ENCODE measurements at places on chromosomes 5 and 9.
A peak's percentile ranks its signal among the peaks of the same experiment; 100 is the strongest.

DNA sequence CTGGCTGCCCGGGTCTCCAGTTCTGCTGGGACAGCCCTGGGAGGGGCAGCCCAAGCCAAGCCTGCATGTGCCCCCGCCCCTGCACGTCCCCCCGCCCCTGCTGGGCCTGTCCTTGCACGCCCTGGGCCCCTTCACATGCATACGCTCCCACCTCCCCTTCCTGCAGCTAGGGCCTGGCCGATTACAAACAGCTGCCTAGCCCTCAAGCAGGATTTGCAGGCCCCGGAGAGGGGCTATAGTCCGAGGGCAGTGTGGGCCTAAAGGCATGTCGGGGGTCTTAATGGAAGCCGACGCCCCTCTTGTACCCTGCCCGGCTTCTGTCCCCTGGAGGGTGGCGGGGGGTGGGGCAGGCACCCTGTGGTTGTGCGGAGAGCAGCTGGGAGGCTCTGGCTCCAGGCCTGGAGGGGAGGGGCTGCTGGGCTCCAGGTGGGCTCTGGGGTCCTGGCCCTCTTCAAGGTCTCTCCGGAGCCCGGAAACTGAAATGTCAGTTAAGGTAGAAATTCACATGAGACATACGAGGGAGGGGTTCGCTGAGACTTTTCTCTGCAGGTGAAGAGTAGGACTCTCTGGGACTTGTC is 16.9 kb downstream of the COL5A1 start:
- DNase-seq = no peak

GRCh38 chr5:6615034-6615815 is 17.6 kb downstream of the NSUN2 start:
- no peak for DNase-seq

DNA sequence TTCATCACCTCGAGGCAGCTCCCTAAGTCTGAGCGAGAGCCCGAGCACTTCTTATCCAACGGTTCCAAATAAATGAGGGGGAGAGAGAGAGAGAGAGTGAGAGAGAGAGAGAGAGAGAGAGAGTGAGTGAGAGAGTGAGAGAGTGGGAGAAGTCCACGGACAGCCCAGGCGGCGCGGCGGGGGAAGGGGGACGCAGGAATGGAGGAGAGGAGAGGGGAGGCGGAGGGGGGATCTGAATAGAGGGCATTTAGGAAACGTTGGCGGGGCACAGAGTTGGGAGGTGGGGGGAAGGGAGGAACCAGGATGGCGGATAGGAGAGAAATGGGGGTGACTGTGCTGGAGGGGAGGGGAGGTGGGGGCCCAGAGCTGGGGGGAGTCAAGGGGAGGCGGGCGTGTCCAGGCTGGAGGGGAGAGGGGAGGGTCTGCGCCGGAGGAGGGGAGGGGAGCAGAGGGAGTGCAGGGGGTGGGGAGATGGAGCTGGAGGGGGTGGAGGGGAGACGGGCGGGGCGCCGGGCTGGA is 398 bp upstream of the BASP1 start:
- no peak for DNase-seq

- DNase-seq = no peak
Observed at GRCh38 chr5:179614745-179615144, 8.7 kb downstream of the HNRNPH1 start.

GRCh38 chr9:76725885-76726284 is 38.4 kb upstream of the PCA3 start:
- DNase-seq = no peak

GRCh38 chr9:130665029-130665430 is 636 bp downstream of the PRDM12 start:
- DNase-seq = no peak

- peak; percentile 48 for DNase-seq
Observed at GRCh38 chr5:140357726-140358093, 2.3 kb upstream of the SLC4A9 start.

GRCh38 chr9:136171801-136172411 is 33.0 kb downstream of the LHX3 start:
- DNase-seq = no peak

DNA sequence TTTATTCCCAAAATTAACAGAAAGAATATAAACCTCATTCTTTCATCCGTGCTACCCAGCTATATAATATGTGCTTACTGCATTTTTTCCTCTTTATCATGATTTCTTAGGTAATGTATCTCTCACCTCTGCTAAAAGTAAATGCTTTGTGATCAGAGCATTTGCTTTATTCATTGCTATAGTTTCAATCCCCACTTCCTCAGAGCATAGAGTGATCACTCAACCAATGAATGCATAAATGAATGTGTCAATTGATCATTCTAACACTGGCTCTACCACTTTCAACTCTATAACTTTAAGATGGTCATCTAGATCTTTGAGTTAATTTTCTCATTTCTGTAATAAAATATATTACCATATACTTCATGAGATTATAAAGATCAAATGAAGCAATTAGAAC is 719.2 kb downstream of the CETN3 start:
- DNase-seq = no peak
